Suprapubic skin (tissue), 4 donors: ENCODE measurements at places on chromosomes 3 and 15.

- H3K4me3 ChIP-seq: no peak overlapping the region
- no peak overlapping the region for H3K27ac ChIP-seq
- no peak for DNase-seq
- H3K36me3 ChIP-seq: no peaks in the 10 kb centered on the region
These were observed 75.5 kb downstream of the NEDD4 start for GRCh38 chr15:55917881-55918296.

- peak overlapping the region; percentile 52 for H3K27ac ChIP-seq
- H3K4me3 ChIP-seq: no peak overlapping the region
- no peaks in the 10 kb centered on the region for H3K36me3 ChIP-seq
- H3K4me1 ChIP-seq: peaks cover 17% of the 10 kb centered on the region
- no peak for DNase-seq
- H3K27me3 ChIP-seq: no peaks in the 10 kb centered on the region
These were observed 9.2 kb upstream of the TGFBR2 start for GRCh38 chr3:30597131-30597768.

DNA sequence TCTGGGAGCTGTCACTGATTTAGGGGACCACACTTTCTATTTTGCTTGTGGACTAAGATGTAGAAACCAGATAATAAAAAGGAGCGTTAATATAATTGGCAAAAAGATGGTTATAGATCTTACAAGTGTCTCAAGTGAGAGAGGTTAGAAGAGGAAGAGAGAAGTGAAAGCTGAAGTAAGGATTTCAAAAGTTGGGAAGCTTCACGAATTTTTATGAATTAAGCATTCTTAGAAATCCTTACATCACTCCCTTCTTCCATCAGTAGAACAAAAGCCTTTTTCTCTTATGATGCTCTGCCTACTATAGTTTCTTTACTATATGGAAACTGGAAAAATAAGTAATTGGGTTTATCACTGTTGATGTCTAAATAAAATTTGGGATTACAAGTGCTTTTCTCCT lies 146.5 kb downstream of the FNDC3B start:
- H3K27me3 ChIP-seq: no peaks in the 10 kb centered on the region
- no peaks in the 10 kb centered on the region for H3K36me3 ChIP-seq
- no peak overlapping the region for H3K4me3 ChIP-seq
- no peak for DNase-seq
- peaks cover 15% of the 10 kb centered on the region for H3K4me1 ChIP-seq
- no peak overlapping the region for H3K27ac ChIP-seq

DNA sequence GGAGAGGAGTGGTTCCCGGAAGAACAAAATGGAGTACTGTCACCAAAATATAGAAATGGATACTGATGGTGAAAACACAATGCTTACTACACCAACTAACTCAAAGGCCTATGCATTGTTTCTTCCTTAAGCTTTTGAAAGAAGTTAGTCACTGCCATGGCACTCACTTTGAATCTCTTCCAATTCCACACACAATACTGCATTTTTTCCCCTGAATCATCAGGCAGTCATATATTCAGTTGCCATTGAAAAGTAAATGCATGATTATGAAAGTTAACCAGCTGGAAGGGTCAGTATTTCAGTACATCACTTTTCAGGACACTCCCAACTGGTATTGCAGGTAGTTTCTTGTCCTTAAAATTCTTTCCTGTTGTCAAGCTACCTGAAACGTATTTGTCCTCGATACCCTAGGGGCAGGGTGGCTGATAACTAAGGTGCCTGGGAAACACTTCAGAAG lies 9.0 kb upstream of the LRRFIP2 start:
- peak overlapping the region; percentile 88 for H3K27ac ChIP-seq

- H3K36me3 ChIP-seq: no peaks in the 10 kb centered on the region
- peaks cover 33% of the 10 kb centered on the region for H3K4me1 ChIP-seq
- peaks cover 23% of the 10 kb centered on the region for H3K27me3 ChIP-seq
- DNase-seq: peak; percentile 59
These were observed 567 bp downstream of the ADAMTS9 start for GRCh38 chr3:64687086-64687780.

DNA sequence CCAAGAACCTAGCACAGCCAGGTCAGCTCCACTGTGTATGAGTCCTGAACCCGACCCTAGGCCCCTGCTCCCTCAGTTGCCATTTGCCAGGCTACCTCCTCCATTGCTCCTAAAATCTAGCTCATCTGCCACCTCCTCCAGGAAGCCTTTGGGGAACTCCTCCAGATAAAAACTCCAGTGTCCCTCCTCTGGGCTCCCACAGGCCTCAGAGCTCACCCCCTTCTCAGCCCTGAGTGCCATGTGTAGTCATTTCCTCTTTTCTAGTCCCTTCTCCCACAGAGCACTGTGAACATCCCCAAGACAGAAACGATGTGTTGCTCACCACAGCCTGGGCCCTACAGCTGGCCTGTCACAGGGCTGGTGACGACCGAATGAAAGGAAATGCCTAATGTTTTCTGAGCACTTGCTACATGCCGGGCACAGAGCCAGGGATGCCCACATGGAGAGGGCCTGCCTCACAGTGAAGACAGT lies 61.0 kb downstream of the IQSEC1 start:
- H3K36me3 ChIP-seq: no peaks in the 10 kb centered on the region
- DNase-seq: no peak
- peaks cover 29% of the 10 kb centered on the region for H3K4me1 ChIP-seq
- H3K27ac ChIP-seq: no peak overlapping the region

GRCh38 chr3:35705904-35706303 lies 66.6 kb downstream of the ARPP21 start:
- H3K4me1 ChIP-seq: no peaks in the 10 kb centered on the region
- H3K27me3 ChIP-seq: no peaks in the 10 kb centered on the region
- H3K36me3 ChIP-seq: no peaks in the 10 kb centered on the region

DNA sequence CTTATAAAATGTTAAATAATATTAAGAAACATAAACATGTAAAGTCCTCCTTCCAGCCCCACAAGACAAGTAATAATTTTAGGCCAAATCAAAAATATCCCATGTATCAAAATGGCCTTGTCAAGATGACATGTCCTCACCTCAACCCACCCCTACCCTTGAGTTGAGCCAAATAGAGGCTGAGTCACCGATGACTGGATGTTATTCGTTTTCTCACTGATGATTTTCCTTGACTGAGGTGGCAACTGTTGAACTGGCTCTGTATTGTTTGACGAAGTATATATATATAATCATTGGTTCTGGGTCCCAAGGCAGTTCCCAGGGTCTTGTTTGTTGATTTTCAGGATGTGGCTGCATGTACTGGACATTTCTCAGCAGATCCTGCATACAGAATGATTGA lies 75.3 kb downstream of the TMEM108 start:
- no peaks in the 10 kb centered on the region for H3K4me1 ChIP-seq
- no peak overlapping the region for H3K4me3 ChIP-seq
- H3K27ac ChIP-seq: no peak overlapping the region
- H3K27me3 ChIP-seq: no peaks in the 10 kb centered on the region

GRCh38 chr3:154783521-154783931 lies 296.6 kb upstream of the MME start:
- no peaks in the 10 kb centered on the region for H3K36me3 ChIP-seq
- DNase-seq: no peak
- peak overlapping the region; percentile 18 for H3K27ac ChIP-seq

DNA sequence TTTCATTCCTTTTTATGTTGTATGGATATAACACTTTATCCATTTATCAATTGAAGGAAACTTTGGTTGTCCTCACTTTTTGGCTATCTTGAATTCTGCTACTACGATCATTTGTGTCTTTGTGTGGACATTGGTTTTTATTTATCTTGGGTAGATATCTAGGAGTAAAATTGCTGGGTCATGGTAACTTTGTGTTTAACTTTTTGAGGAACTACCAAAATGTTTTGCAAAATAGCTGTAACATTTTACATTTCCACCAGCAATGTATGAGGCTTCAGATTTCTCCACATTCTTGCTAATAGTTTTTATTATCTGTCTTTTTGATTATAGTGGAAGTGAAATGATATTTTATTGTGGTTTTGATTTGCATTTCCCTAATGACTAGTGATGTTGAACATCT lies 55.6 kb downstream of the TLNRD1 start:
- no peaks in the 10 kb centered on the region for H3K4me1 ChIP-seq
- H3K27ac ChIP-seq: no peak overlapping the region
- no peak overlapping the region for H3K4me3 ChIP-seq
- no peaks in the 10 kb centered on the region for H3K27me3 ChIP-seq
- DNase-seq: no peak

GRCh38 chr3:194654443-194654842 lies 17.5 kb downstream of the LSG1 start:
- H3K36me3 ChIP-seq: peaks cover 67% of the 10 kb centered on the region
- DNase-seq: no peak
- no peak overlapping the region for H3K27ac ChIP-seq

- no peak overlapping the region for H3K27ac ChIP-seq
- no peaks in the 10 kb centered on the region for H3K36me3 ChIP-seq
- H3K4me1 ChIP-seq: no peaks in the 10 kb centered on the region
- no peak overlapping the region for H3K4me3 ChIP-seq
- no peaks in the 10 kb centered on the region for H3K27me3 ChIP-seq
These were observed 6.9 kb downstream of the SLC38A3 start for GRCh38 chr3:50211930-50212329.
